ENCODE measurements at places on chromosomes 7 and 10.

DNA sequence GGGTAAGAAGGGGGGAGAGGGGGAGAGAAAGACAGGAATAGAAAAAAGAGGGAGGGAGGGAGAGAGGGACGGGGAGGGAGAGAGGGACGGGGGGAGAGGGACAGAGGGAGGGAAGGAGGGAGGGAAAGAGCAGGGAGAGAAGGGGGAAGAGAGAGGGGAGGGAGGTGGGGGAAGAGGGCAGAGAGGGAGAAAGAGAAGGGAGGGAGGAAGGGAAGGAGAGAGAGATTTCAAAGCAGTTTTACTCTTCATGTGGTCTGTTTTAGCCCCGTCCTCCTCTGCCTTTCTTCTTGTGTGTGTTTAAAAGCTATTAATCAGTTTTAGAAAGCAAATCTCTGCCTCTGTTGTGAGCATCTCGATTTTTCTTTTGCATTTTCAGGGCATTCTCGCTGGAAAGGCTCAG, 237.0 kb downstream of the WDR37 start:
- no peaks in the 10 kb centered on the region for H3K36me3 ChIP-seq
- no peak overlapping the region for H3K27ac ChIP-seq
- H3K4me1 ChIP-seq: peaks cover 2% of the 10 kb centered on the region
- peaks cover 10% of the 10 kb centered on the region for H3K27me3 ChIP-seq
- DNase-seq: no peak
- H3K4me3 ChIP-seq: no peak overlapping the region

DNA sequence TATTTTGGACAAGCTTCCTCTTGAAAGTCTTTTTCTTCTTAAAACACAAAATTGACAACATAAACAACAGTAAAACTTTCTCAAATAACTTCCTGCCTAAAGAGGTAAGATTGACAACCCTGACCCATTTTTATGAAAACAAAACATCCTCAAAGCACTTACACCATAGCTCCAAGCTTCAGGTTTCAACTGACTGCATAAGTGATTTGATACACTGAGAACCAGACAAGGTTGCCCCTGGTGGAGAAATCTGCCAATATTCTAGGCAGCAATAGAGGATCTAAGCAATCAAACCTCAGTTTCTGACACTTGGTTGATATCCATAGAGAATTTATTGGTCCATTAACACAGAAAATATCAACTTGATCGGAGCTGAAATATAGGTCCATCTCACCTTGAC, 147.8 kb downstream of the ELAPOR2 start:
- no peaks in the 10 kb centered on the region for H3K27me3 ChIP-seq
- no peaks in the 10 kb centered on the region for H3K36me3 ChIP-seq
- DNase-seq: no peak

DNA sequence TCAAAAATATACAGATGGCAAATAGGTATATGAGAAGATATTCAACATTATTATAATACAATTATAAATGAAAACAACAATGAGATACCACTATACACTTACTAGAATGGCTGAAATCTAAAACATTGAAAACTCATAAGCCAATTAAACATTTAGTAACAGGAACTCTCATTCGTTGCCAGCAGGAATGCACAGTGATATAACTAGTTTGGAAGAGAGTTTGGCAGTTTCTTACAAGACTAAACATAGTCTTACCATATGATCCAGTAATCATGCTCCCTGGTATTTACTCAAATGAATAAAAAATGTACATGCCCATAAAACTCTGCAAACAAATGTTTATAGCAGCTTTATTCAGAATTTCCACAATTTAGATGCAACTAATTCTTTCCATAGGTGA, 476.2 kb upstream of the COBL start:
- H3K36me3 ChIP-seq: no peaks in the 10 kb centered on the region
- no peaks in the 10 kb centered on the region for H3K27me3 ChIP-seq
- H3K4me1 ChIP-seq: no peaks in the 10 kb centered on the region
- no peak overlapping the region for H3K27ac ChIP-seq
- no peak for DNase-seq

- H3K27me3 ChIP-seq: no peaks in the 10 kb centered on the region
- H3K4me1 ChIP-seq: no peaks in the 10 kb centered on the region
- no peak for DNase-seq
- H3K36me3 ChIP-seq: no peaks in the 10 kb centered on the region
These were observed 170.0 kb downstream of the ARL5B start for GRCh38 chr10:18829259-18829658.

DNA sequence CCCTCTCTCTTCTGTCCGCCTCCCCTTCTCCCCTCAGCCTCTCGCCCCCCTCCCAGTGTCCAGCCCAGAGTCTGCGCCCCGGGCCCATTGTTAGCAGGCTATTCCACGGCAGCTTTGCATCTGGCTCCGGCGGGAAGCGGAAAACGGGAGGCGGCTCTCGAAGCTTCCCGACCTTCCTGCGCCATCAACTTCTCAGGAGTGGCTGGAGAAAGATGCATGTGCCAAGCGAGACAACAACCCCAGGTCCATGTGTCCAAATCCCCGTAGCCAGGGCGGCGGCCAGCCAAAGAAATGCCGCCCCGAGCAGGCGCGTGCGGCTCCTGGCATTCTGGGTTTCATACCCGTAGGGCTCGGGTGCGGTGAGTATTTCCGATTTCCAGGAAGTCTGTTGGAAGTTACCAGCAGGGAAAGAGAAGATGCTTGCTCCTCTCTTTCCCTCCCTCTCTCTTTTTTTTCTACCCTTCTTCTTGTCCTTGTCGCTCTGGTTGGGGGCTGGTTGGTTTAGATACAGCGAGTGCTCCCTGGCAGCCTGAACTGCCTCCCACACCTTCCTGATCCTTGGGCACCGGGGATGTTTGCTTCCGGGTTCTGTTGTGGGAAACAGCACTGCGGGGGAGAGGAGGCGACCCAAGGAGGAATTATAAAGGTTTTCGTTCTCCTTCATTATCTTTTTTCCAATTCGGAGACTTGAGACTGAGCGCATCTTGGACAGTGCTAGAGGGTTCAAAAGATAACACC, 1.2 kb upstream of the HOXA2 start:
- H3K4me1 ChIP-seq: peaks cover 4% of the 10 kb centered on the region
- H3K27me3 ChIP-seq: peaks cover 73% of the 10 kb centered on the region
- no peak for DNase-seq
- peaks cover 3% of the 10 kb centered on the region for H3K36me3 ChIP-seq

DNA sequence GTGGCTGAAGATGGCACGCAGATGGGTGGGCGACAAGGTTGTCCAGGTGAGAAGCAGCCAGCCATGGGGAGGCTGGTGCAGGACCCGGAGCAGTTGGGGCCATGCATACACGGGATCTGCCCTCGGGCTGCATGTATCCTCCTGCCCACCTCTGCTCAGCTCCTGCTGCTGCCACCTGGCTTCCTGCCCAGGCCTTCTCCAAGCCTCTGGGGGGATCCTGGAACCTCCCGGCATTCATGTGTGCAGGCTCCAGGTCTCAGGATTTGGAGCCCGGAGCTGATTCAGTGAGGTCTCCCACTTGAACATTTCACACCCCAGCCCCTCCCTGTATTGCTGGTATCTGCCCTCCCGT, 27.0 kb downstream of the PDGFA start:
- DNase-seq: no peak
- H3K36me3 ChIP-seq: no peaks in the 10 kb centered on the region
- no peak overlapping the region for H3K4me3 ChIP-seq
- H3K27ac ChIP-seq: no peak overlapping the region
